Dermis blood vessel endothelial cell (primary cell): ENCODE measurements at places on chromosomes 2 and 18. TPM values are rescaled to one million over a fixed set of nuclear protein-coding genes. Genes with fewer than 3 reads are reported as not detected.
A peak's percentile ranks its signal among the peaks of the same experiment; 100 is the strongest.

DNA sequence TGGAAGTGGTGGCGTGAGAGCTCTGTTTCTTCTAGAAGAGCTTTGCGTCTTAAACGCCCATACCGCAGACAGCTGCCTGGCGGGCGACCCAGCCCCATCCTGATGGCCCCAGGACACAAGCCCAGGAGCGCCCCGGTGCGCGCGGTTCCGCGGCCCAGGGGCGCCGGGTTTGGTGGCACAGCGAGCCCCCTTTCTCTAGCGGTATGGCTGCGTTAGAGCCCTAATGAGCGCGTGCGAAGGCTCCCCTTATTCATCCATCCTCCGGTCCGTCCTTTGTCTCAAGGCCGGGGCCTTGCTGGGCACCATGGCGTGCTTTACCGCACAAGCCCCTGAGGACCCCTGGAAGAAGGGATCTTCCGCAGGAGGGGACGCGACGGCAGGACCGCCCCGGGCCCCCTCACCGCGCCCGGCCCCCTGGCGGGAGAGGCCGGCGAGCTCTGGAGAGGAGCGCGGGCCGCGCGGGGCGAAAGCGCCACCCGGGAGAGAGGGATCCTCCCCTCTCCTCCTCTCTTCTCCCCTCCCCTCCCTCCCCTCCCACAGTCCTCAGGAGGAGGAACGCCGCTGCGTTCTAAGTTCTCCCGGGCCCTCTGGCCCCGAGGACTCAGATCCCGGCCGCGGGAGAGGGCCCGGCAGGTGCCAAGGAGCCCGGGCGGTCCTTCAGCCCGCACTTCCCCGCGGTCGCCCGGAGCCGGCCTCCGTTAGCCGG lies 626 bp upstream of the SLC1A4 start:
- peak; percentile 80 for DNase-seq

Gene IL1RL1
- 0.17 and 2.9 TPM in 2 replicates for total RNA-seq

Gene COX5B
- total RNA-seq, result 148 and 337 TPM in 2 replicates

GRCh38 chr2:228283491-228284171 lies 102.1 kb upstream of the SPHKAP start:
- no peak for DNase-seq

GRCh38 chr18:24590946-24591345 lies 130.5 kb downstream of the HRH4 start:
- DNase-seq, result no peak

Gene CNTNAP5
- total RNA-seq, result not detected in 2 replicates

Gene FNDC4
- 14.5 and 17.9 TPM in 2 replicates for total RNA-seq

GRCh38 chr2:181774685-181775084 lies 94.4 kb upstream of the NEUROD1 start:
- no peak for DNase-seq

Gene ANKRD36C
- 38.0 and 56.8 TPM in 2 replicates for total RNA-seq

DNA sequence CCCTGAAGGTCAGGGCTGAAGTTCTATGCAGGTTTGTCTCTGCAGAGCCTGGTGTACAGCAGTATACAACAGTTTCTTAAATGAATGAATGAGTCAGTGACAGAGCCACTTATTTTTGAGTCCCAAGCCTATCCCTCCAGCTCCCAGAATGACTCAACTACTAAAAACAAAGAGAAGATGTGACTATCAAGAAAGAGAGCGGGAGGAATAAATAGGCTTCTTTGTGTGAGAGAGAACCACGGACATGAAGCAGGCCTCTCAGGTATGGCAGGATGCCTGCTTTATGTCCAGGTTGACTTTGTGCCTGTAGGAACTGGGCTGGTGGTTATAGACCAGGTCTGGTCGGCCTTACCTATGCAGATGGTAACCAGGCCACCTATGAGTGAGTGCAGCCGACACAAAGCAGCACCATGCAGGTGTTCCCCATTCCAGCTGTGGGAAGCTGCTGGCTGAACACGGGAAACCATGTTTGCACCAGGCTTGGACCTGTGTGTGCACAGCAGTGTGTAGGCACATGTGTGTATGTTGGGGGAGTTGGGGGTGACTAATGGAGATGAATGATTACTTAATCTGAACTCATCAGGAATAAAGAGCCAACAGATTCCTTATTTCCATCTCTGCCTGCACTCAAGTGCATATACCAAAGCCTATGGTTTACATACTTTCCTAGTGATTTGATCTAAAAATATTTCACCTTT lies 171.0 kb downstream of the OSR1 start:
- DNase-seq, result no peak

- DNase-seq, result peak; percentile 100
Measured at GRCh38 chr2:109613922-109614714, at the start of the genes SEPTIN10 and SOWAHC. Gene SEPTIN10 (minus strand): TSS chr2:109613966. CDS start chr2:109613827, 139 bp downstream. Gene SOWAHC (plus strand): TSS chr2:109614364. CDS start chr2:109614490, 126 bp downstream.

DNA sequence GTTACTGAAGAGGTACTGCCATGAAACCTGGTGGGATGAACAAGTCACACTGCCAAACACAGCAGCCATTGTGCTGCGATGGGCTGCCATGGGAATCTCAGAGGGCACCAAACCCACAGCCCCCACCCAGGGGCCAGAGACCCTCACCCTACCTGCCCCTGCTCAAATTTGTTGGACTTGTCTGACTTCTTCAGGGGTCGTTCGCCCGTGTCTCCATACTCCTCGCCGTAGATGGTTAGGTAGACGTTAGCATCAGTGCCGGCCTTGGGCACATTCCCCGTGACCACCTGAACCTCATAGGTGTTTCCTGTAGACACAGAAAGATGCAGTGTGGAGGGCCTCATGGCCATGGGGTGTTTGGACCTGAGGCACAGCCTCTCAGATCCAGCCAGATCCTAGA lies 97.7 kb downstream of the LOXHD1 start:
- no peak for DNase-seq

Gene COLEC11
- total RNA-seq, result 0.79 and 0.85 TPM in 2 replicates

Gene NCK2
- total RNA-seq, result 51.1 and 51.6 TPM in 2 replicates

DNA sequence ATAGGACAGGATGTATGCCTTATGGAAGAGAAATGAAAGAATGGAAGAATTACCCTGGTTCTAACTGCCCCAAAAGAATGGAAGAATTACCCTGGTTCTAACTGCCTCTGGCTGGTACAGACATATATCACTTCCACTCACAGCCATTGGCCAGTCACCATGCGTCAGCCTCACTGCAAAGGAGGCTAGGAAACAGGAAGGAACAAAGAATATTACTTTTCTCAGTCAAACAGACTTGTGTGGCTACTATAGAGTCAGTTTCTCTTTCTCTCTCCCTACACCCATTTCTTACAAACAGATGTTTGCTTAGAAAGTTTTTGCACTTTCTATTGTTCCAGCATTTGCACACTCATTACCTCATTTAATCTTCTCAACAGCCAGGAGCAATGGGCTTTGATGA lies 1111.1 kb upstream of the KLHL29 start:
- DNase-seq, result no peak

DNA sequence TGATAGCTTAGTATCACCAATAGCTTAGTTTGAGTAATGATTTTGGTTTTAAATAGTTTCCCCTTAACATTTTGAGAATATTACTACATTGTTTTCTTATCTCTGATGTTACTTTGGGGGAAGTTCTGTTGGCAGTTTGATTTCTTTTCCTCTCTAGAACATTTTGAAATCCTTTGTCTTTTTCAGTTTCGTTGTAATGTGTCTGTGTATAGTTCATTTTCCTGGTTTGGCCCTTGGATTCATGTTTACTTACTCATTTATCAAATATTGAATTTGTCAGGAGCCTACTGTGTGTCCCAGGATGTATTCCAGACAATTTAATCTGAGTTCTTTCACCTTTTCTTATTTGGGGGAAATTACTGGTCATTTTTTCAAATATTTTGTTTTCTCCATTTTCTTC lies 16.7 kb downstream of the ANKRD12 start:
- no peak for DNase-seq

Gene MARCHF4
- 1.5 TPM in 2 replicates for total RNA-seq

Gene ZNF892
- 7.7 and 8.7 TPM in 2 replicates for total RNA-seq

GRCh38 chr18:26456070-26456491 lies 92.3 kb downstream of the KCTD1 start:
- no peak for DNase-seq

DNA sequence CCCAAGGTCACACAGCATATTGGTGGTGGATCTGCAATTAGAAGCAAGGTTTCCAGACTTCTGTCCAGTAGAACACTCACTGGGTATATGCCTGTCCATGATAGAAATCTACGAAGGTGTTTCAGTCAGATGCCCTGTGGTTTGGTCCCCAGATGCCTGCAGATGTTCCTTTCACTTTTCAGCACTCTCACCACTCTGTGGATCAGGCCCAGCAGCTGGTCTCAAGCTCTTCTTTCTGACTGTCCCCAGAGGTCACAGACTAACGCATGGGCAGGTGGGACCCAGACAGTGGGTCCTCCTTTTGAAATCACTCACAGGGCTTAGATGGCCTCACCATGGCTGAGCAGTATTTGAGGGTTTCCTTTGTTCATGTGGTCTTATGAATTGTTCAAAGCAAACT lies 376.5 kb downstream of the ALK start:
- no peak for DNase-seq

GRCh38 chr2:164388511-164388910 lies 232.8 kb downstream of the GRB14 start:
- peak; percentile 71 for DNase-seq

GRCh38 chr18:56112013-56112749 lies 524.2 kb upstream of the TCF4 start:
- DNase-seq, result no peak

DNA sequence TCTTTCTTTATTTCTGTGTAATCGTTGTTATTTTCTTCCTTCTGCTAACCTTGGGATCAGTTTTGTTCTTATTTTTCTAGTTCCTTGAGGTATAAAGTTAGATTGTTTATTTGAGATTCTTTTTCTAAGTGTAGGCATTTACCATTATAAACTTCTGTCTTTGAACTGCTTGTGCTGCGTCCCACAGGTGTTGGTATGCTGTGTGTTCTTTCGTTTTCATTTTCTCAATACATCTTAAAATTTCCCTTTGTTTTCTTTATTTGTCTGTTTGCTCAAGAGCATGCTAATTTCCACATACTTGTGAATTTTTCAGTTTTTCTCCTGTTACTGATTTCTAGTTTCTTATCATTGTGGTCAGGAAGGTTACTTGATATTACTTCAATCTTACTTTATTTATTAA lies 873.8 kb upstream of the GCFC2 start:
- DNase-seq, result no peak

GRCh38 chr2:134671513-134671912 lies 47.3 kb downstream of the TMEM163 start:
- DNase-seq, result no peak

DNA sequence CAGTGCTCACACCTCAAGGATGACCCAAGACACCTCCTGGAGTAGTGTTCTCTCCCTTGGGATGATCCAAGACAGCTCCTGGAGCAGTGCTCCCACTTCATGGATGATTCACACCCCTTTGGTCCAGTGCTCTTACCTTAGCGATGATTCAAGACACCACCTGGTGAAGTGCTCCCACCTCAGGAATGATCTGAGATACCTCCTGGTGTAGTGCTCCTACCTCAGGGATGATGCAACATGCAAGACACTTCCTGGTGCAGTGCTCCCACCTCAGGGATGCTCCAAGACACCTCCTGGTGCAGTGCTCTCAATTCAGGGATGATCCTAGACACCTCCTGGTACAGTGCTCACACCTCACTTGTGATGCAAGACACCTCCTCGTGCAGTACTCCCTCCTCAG lies 123.1 kb downstream of the ASB1 start:
- DNase-seq, result no peak

Gene APCDD1
- 0.14 and 0.34 TPM in 2 replicates for total RNA-seq

- no peak for DNase-seq
Measured at GRCh38 chr2:205462681-205463345, 219.5 kb upstream of the NRP2 start.

DNA sequence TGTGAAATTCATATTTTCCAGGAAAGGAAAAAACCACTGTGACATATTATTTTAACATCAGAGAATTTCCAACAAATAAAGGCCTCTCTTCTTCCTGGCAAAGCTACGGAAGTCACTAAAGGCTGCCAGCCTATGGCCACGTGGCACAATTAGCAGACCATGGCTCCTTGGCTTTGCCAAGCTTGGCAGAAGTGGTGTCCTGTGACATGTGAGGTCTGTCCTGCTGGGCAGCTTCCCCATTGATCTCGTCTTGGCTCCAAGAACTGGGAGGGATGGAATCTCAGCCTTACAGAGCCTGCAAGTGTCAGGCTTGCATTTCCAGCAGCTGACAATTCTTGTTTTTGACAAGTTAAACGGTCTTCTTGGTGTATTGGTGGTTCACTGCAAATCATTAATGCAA lies 226.9 kb upstream of the THSD7B start:
- no peak for DNase-seq

Gene M1AP
- not detected in 2 replicates for total RNA-seq

DNA sequence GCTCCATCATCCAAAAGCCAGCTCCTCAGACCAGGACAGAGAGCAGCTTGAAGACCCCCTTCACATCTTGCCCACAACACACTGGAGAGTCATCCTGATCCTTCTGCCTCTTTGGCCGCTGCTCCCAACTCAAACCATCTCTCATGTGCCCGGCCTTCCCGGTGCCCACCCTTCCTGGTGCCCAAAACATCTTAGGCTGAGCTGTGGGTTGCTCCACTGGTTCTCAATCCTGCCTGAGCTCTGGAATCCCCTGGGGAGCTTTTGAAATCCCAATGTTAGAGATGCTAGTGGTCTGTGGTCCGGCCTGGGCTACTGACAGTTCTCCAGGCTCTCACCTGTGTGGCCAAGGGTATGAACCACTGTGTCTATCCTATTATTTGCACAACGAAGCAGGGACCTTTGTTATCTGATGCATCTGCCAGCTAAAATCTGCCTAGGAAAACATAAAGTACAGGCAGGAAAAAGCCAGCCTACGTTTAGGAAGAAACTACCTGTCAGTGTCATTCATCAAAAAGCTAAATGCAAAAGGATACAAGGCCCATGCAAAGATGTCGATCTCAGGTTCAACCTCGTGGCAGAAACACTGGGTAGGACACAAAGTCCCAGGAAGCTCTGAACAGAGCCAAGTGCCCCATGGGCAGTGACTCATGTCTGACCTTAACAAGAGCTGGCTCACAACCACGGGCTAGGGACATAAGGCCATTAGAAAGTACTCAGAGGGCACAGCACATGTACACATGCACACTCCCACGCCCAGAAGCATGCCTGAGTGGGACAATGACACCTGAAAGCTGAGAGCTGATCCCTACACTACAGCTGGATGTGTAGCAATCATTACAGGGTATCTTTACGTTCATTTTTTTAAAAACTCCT lies 30.8 kb downstream of the TBC1D8 start:
- peak; percentile 83 for DNase-seq

- DNase-seq, result no peak
Measured at GRCh38 chr2:38745267-38745666, 5.9 kb downstream of the SRSF7 start.

GRCh38 chr2:111042772-111043771 lies 77.6 kb upstream of the BCL2L11 start:
- DNase-seq, result no peak

Gene KCNG2
- total RNA-seq, result 0.51 and 0.93 TPM in 2 replicates

GRCh38 chr2:176463546-176463945 lies 194.3 kb downstream of the MTX2 start:
- DNase-seq, result no peak

Gene PRADC1
- total RNA-seq, result 19.8 and 29.4 TPM in 2 replicates

GRCh38 chr2:36371070-36371874 lies 15.7 kb downstream of the CRIM1 start:
- DNase-seq, result peak; percentile 59

- no peak for DNase-seq
Measured at GRCh38 chr2:1647417-1648240, 96.7 kb downstream of the PXDN start.
